ENCODE measurements at places on chromosomes 12 and 14. TPM values are rescaled to one million over a fixed set of nuclear protein-coding genes. Genes with fewer than 3 reads are reported as not detected.

OR11H6 gene
- not detected for total RNA-seq

KCNC2 gene
- total RNA-seq = not detected

OR4K5 gene
- not detected for total RNA-seq

PLEKHA5 gene
- 43.7 TPM for total RNA-seq

CARMIL3 gene
- total RNA-seq = under 0.01 TPM

TMTC2 gene
- 49.8 TPM for total RNA-seq

CTDSP2 gene
- 54.2 TPM for total RNA-seq
